ENCODE measurements at places on chromosomes 3 and 15.

DNA sequence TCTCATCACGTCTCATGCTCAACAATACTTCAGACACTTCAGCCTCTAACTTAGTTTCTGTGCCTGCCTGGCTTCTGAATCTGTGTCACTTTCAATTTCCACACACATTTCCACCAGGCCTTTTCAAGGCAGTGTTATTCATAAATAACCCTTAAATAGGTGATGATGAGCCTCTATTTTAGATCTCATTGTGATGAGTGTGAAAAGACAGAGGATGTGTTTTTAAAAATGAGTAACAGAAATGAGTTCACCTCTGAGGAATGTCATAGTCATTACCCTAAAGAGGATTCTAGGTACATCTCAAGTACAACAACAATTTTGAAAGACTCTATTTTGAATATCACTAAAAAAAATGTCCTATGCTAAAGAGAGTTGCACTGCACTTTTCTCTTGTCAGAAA is 64.6 kb downstream of the STAC start:
- no peak for DNase-seq

- no peak for DNase-seq
These were observed 396.3 kb downstream of the NSUN3 start for GRCh38 chr3:94459167-94459566.

DNA sequence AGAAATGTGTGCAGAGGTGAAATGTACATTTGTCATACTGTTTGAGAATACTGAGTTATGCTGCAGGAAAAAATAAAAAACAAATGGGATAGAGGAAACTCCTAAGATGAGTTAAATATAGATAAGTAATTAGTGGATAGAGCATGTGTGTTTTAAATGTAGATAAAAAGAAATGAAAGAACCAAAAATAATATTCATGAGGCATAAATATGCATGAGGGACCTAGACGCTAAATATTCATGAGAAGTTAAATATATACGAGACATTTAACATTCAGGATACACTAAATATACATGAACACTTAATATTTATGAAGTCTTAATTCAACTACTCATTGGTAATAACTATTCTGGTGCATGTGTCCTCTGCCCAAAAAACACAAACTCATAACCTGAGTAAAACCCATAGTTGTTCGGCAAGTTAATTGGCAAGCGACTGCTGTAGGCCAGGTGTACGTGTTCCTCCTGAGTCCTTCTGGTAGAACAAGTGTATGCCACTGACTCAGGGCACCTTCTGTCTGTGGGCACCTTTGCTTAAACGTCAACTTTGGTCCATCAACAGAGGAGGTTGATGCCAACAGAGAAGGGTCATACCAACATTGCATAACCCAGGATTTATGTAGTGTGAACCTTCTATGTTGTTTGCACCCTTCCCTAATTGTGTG is 24.5 kb upstream of the DENND6A start:
- DNase-seq: no peak

GRCh38 chr3:31546162-31546561 is 13.4 kb downstream of the STT3B start:
- no peak for DNase-seq

DNA sequence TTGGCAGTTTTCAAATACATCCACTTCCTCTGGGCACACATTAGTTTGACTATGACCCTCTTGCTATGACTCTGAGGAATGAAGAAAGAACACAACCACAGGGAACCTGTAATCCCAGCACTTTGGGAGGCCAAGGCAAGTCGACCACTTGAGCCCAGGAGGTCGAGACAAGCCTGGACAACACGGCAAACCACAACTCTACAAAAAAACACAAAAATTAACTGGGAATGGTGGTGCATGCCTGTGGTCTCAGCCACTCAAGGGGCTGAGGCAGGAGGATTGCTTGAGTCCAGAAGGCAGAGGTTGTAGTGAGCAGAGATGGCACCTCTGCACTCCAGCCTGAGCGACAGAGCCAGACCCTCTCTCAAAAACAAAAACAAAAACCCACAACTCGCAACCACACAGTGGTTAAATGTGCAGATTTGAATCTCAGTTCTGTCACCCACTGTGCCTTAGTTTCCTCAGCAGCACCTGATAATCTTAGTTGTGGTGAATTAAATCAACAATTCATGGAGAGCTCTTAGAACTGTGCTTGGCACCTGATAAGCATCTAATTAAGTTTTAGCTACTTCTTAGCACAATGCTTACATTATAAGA is 65.7 kb downstream of the MYLK start:
- DNase-seq: no peak

DNA sequence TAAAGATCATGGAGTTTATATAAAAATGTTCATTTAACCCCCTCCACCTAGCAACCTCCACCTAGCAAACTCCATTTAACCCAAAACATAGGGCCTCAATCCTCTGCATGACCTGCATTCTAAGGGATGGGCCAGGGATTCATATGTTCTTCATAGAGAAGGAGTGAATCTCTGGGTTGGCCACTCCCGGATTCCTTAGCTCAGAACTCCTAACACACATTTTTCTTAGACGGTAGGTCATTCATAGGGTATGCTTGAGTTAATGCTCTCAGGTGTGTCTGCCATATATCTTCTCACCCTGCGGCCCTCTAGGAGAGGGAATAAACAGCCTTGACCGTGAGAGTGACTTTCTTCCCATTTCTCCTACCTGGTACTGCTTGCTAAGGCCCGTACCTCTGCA is 102.0 kb upstream of the IGSF10 start:
- DNase-seq: no peak

- no peak for DNase-seq
These were observed 148.9 kb upstream of the THBS1 start for GRCh38 chr15:39432026-39432425.

- no peak for DNase-seq
These were observed 24.3 kb upstream of the KPNA1 start for GRCh38 chr3:122538956-122539490.

DNA sequence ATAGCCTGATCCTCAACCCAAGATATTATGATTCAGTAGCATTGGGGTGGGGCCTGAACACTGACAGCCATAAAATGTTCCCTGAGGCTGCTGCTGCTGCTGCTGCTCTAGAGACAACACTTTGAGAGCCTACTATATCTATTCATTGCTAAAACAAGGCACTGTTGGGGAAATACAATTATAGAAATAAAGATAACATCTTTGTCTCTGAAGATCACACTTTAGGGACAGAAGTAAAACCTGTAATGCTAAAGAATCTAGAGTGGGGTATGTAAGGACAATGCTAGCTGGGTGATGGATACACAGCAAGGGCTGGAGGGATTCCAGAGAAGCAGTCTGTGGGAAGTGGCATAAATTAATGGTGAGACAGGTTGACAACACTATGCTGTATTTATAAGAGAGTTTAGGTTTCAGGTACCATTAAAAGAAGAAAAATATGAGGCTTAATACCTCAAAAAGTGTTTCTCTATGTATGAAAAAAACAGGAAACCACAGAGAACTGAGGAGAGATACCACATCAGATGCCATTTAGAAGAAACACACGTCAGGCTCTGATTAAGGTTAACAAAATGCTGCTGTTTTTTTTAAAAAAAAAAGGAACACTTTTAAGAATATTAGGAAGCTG is 115.9 kb downstream of the CBLB start:
- DNase-seq: no peak

DNA sequence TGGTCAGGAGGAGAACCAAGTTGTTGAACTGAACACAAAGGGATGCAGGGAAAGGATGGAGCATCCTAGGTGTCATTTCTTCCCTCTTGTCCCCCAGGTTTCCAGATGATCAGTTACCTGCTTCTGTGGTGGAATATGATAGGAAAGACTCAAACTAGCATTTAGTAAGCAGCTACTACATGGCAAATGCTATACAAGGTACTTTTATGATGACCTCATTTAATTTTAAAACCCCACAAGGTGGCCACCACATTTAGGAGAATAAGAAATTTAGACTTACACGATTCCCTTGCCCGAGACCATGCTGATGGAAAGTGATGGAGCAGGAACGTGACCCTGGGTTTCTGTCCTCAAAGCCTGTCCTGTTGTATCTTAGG is 40.9 kb downstream of the CCR4 start:
- no peak for DNase-seq

GRCh38 chr15:88738796-88739195 is 64.4 kb upstream of the ACAN start:
- no peak for DNase-seq

DNA sequence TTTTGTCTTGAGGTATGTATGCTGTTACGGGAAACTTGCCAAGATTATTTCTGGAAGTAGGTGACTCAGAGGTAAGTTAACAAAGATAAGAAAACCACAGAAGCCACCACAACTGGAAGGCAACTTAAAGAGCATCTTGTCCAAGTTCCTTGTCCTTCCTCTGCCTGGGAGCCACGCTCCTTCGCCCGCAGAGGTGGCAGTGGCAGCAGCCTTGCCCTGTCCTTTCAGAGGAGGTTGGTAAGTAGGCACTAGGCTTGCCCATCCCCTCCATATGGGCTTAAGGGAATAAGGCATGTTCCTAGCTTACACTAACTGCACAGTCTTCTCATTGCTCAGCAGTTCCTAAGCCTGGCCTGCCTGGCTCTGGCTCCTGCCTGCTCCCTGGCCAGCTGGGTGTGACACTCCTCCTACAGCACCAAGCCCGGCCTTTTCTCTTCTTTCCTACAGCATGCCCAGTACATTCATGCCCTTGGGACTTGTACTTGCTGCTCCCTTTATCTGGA is 48.0 kb upstream of the RAB6B start:
- DNase-seq: no peak

- DNase-seq: no peak
These were observed 12.0 kb upstream of the COL8A1 start for GRCh38 chr3:99626417-99626788.

GRCh38 chr3:164677317-164677716 is 401.0 kb downstream of the SI start:
- DNase-seq: no peak

GRCh38 chr15:89140595-89140994 is 52.3 kb downstream of the ABHD2 start:
- no peak for DNase-seq

DNA sequence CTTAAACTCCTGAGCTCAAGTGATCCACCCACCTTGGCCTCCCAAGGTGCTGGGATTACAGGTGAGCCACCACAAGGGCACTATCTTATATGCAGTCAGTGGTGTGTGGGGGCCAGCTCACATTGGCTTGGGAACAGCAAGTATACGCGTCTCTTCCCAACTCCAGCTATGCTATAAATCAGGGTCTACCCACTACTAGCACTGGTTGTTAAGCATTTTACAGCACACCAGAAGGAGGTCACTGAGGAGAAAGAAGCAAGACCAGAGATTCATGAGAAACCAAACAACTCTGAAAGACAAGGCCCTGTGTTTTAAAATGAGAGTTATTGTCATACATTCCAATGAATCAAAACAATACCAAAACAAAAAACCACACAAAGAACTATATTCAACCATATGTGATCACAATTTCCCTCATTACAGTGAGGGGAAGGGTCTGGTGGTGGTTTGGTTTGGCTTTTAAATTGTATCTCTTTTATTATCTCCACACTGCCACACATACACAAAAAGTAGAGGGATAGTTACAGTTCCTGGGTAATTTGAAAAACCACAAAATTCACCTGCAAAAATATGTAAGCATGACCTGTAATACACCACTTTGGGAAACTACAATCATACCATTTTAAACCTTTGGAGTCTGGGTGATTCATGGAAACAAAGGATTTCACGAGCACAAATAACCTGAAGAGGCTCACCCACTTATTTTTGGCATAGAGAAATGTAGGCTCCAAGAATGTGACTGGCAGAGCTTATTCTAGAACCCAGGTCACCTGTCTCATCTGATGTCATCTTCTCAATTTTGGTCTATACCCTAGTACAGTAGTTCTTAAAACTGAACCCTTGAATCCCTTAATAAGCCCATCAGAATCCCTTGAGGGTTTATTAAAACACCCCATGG is 5.2 kb downstream of the MAGI1 start:
- DNase-seq: no peak

GRCh38 chr3:22115581-22115980 is 364.6 kb upstream of the ZNF385D start:
- DNase-seq: no peak

DNA sequence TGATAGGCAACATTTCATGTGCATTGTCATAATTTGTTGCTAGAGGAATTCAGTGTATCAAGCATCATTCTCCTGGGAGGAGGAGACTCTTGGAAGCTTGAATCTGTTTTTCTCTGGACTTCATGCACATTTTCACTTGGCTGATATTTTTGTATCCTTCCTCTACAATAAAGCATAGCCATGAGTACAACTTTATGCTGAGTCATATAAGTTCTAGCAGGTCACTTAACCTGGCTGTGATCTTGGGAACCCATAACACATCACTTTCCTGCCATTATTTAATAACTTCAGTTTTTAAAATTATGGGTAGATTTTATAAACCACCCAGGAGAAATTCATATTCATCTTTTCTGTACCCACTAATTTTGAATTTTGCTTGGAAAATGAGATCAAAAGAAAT is 203.0 kb upstream of the CD96 start:
- DNase-seq: no peak

- DNase-seq: no peak
These were observed 25.0 kb downstream of the SRGAP3 start for GRCh38 chr3:9224490-9224889.

Measured in NCI-H82 (cell line).